ENCODE measurements at places on chromosomes 5 and 9.
A peak's percentile ranks its signal among the peaks of the same experiment; 100 is the strongest.

- DNase-seq = no peak
Measured at GRCh38 chr5:117623042-117623805, 1048.6 kb upstream of the SEMA6A start.

GRCh38 chr9:93298498-93299417 lies 114.8 kb downstream of the WNK2 start:
- DNase-seq = no peak

DNA sequence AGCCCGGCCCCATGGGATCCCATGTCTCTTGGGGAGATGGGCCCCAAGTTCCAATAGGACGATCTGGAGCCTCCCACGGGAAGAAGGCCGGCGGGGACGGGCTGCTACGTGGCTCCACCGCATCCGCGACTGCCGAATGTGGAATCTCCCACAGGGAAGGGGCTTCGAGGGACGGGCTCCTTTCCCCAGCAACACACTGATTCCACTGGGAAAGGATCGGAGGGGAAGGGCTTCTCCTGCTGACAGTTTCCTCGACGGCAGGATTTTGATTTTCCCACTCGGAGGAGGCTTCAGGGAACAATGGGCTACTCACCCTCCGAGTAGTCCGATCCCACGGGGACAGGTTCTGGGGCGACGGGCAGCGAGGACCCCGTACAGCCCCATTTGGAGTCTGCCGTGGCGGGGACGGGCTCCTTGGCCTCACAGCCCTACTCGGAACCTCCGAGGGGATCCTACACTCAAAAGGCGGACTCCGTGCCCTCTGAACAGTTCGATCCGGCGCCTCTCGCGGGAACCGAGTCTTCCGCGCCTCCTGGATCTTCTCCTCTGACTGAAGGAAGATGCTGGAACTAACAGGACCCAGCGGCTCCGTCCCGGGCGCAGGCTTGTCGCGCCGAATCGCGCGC lies 1.3 kb downstream of the PROB1 start:
- DNase-seq = no peak

DNA sequence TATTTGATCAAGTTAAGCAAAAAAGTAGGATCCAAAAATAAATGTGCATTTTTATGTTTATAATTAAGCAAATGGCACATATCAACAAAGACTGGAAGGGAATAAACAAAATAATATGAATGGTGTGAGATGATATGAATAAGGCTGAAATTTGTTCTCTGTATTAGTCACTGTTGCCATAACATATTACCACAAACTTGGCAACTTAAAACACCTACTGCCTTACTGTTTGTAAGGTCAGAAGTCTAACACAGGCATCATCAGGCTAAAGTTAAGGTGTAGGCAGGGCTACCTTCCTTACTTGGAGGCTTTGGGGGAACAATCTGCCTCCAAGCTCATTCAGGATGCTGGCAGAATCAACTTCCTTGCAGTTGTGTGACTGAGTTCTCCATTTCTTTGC lies 19.3 kb downstream of the PGGT1B start:
- DNase-seq = no peak

DNA sequence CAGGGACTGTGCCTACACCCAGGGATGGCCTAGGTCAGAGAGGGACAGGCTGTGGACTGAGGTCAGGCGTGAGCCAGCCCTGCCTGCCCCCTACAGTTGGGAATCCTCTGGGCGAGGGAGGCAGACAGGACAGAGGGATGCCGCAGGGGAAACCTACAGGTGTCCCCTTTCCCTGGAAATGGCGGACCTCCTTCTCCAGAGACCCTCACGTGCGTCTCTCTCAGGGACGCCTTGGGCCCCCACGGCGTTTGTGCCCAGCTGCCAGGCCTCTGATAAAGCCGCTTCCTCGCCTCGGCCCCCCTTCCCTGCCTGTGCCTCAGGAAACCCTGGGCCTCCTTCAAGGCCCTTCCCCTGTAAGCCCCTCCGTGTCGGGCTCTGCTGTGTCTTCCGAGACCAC lies 129.3 kb downstream of the RXRA start:
- no peak for DNase-seq

GRCh38 chr5:9462109-9462508 lies 83.8 kb downstream of the SEMA5A start:
- no peak for DNase-seq

- peak; percentile 82 for DNase-seq
Measured at GRCh38 chr9:98034593-98035546, 21.7 kb upstream of the NANS start.

DNA sequence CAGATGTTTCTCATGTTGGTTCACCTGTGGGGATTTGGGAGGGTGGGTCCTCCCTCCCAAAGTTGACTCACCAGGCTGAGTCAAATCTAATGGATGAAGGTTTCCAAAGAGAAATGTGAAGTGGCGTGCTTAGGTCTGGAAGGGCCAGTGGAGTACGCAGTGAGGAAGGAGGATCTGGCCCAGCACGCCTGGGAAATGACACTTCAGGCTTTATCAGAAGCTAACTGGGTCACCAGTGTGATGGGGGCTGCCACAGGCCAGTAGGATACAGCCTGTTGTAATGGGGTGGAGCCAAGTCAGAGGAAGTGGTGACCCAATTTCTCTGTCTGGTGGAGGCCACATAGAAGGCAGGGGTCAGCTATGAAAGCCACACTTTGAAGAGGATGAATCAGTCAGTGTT lies 18.0 kb downstream of the POLR1E start:
- no peak for DNase-seq

DNA sequence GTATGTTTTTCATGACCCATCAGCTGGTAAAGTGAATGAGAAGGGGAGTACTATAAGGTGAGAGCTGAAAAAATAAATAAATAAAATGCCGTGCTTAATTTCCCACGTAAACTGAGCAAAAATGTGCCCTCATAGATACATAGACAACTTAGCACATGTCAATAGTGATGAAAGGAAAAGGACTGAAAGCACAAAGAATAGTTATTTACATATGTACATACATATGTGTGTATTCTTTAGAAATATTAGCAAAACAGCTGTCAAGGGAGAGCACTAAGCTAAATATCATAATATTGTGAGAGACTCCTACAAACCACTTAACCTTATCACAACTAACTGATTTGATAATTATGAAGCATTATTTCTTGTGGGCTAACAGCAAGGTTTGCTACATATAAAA lies 213.6 kb upstream of the FTMT start:
- no peak for DNase-seq

GRCh38 chr9:85536076-85536475 lies 205.7 kb downstream of the AGTPBP1 start:
- no peak for DNase-seq
